ENCODE measurements at places on chromosomes 3 and 15.

GRCh38 chr3:194042927-194043326 lies 93.0 kb upstream of the HES1 start:
- no peak for DNase-seq

- no peak for DNase-seq
These were observed 24.9 kb upstream of the WNT5A start for GRCh38 chr3:55511895-55512570.

- DNase-seq, result no peak
These were observed 12.6 kb downstream of the TMEM43 start for GRCh38 chr3:14137445-14137844.

GRCh38 chr3:136690599-136690998 lies 61.6 kb downstream of the STAG1 start:
- no peak for DNase-seq

DNA sequence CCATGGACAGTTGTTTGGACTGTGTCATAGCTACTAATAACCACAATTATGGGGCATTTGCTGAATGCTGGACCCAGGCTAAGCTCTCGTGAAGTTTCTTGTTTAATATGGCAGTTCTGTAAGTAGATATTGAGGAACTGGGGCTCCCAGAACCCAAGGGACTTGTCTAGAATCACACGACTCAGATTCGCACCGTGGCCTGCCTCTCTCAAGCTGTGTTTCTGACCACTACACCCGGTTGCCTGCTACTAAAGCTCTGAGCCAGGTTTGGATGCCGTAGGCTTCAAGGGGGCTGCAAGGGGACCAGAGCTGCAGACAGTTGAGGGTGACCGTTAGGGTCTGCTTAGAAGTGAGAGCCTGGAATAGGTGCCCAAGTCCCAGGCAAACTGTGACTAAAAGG lies 11.5 kb downstream of the TEX264 start:
- no peak for DNase-seq

- DNase-seq, result no peak
These were observed 741.0 kb upstream of the CBLB start for GRCh38 chr3:106609666-106610301.

- DNase-seq, result no peak
These were observed 17.6 kb upstream of the APOD start for GRCh38 chr3:195601382-195601781.

- DNase-seq, result no peak
These were observed 5.9 kb downstream of the PRSS50 start for GRCh38 chr3:46711760-46712159.

All from GF-D8 (cell line).